ENCODE measurements at places on chromosomes 11 and 22.

DNA sequence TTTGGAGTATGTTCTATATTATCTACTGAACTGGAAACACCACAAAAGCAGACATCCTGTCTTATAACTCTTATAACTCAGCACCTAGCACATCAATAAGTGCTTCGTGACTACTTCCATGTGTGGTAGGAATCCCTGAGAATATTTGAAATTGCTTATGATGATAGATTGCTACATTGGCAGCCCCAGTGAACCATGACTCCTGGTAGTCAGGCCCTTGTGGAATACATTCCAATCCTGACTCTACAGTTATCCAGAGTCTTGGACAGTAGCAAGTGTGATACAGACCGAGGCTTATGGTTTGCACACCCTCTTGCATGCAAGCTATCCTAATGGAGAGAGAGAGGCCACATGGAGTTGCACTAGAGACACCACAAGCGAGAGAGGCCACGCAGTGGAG, 59.5 kb upstream of the PHF21A start:
- no peak for DNase-seq

GRCh38 chr22:32354360-32355351, 3.0 kb upstream of the RFPL3 start:
- DNase-seq, result peak; percentile 2

DNA sequence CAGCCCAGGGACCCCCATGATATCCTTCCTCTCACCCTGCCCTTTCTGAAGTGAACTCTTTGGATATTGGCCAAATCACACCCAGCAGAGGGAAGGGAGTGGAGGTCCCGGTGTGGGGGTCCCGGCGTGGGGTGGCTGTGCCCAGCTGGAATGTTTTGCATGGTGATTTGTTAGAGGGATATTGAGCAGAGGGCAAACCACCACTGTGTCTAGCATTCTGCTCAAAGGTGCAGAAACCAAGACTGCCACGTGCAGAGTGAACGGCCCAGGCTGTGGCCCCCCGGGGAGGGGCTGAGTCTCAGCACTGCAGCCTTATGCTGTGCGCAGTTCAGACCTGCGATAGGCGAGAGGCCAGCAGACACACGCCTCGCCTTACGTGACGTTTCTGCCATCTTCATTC, 7.9 kb upstream of the BID start:
- DNase-seq, result no peak

- DNase-seq, result no peak
These were observed 22.9 kb downstream of the CDKN1C start for GRCh38 chr11:2862395-2863275.

DNA sequence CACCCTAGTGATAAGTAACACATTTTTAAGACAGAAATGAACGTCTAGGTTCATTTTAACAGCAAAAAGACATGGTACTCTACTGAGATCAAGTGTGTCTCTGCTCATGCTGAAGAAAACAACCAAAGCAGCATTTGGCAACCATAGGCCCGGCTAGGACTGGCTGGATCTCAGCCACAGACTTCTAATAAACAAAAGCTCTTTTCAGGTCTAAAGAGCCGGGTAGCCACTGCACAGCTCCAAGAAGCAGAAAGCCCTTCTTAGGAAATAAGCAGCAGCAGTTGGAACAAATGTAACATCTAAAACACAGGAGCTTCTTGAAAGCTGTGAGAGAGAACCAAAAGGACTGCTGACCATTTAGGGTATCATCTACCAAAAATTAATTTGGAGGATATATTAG, 37.6 kb downstream of the PITPNB start:
- DNase-seq, result no peak
